Anterior cingulate cortex (tissue), 58 donors: ENCODE measurements at places on chromosomes 11 and 22.

DNA sequence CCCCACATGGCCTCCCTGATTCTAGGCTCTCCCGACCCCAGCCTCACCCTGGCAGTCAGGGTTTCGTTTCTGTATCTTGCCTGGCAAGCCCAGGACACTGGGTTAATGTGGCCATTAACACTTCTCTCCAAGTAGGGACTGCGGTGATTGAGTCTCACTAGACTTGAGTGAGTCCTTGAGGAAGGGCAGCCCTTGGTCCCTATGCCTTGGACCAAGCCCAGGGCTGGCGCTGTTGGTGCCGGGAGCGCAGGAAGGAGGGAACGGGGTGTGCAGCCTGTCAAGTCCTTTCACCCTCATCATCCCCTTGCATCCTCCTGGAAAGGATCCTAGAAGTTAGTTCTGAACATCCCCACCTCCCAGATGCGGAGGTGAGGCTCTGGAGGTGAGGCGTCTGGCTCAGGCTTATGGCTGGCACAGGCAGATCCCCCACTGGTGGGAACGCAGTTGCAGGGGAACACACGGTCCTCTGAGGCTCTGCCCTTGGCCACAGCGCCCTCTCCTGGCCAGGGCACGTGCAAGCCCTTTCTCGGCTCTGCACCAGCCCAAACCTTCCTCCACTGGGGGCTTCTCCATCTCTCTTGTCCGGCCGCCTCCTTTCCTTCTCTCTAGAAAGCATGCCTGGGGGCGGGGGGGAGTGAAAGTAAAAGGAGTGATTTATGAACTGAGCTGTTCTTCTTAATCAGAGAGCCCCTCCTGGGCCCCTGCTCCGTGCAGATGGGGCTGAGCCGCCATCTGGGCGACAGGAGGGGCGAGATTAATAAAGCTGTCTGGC, 56.7 kb downstream of the TP53I11 start:
- peak; percentile 56 for DNase-seq

GRCh38 chr11:63504933-63505586, 824 bp upstream of the LGALS12 start:
- peak; percentile 37 for DNase-seq

DNA sequence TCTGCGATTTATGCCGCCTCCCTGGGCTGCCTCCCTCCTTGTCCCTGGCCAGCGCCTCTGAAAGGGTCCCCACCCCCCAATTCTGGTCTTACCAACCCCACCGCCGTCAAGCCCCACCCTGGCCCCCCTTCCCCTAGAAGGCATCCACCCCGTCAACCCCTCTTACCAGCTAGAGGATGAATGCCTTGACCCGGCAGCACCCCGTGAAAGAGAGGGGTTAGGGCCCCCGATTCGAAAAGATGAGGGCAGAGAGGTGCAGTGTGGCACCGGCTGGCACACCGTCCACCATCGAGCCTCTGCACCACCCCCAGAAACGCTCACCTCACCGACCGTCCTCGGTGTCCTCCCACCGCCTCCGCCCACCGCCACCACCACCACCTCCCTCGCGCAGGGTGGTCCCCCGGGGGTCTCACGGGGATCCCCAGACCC, 559 bp downstream of the ELFN2 start:
- DNase-seq: no peak

DNA sequence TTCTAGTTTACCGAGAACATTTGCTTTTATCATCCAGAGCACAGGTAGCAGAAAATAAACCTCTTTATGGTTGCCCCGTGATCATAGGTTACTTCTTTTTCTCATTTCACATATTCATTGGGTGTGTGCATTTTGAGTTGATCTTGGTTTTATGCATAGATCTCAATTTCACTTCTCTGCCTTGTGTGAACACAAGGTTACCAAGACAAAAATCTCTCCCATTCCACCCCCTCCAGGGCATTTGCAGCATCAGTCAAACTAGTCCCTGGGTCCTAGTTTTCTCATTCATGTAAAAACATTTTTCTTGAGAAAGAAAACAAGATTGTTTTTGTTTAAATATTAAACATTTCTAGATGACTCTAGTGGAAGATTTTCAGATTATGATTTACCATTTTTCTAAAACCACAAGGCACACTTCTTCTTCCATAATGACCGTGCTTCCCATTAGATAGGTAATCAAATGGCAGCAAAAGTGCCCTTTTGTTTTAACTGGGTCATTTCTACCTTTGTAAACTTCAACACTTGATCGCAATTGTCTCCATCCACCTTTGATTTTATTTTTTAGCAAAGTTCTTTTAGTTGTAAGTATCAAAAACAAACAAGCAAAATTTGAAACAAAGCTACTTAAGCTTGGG, 526.6 kb upstream of the CADM1 start:
- DNase-seq: no peak

GRCh38 chr11:45313171-45313865, 27.2 kb upstream of the SYT13 start:
- no peak for DNase-seq

DNA sequence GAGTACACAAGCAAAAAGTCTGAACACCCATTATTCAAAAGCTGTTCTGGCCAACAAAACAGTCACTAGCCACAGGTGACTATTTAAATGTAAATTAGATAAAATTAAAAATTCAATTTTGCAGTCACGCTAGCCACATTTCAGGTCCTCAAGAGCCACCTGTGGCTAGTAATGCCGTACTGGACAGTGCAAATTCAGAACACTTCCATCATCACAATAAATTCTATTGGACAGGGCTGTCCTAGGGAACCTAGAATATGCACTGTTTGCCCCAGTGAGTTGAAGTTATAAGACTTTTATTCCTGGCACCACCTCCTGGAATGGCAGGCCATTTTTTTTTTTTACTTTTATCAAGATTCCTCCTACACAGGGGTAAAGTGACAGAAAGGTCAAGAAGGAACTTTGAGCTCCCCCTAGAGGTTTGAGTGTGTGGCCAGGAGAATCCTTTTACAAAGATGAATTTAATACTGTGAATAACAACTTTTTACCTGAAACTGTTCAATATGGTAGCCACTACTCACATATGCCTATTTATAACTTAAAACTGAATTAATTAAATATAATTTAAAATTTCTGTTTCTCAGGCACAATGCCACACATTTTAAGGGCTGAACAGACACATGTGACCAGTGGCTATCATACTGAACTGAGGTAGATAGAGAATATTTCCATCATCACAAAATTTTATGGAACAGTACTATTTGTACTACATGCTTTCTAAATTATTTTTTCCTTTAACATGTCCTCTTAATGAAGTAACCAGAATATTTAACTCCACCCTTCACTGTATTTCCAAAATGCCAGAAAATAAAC, 6.5 kb downstream of the MSANTD2 start:
- DNase-seq: no peak

- DNase-seq: no peak
These were observed 60.0 kb downstream of the SPECC1L start for GRCh38 chr22:24330636-24331035.

- no peak for DNase-seq
These were observed 351.8 kb downstream of the CASP12 start for GRCh38 chr11:104546501-104546900.

DNA sequence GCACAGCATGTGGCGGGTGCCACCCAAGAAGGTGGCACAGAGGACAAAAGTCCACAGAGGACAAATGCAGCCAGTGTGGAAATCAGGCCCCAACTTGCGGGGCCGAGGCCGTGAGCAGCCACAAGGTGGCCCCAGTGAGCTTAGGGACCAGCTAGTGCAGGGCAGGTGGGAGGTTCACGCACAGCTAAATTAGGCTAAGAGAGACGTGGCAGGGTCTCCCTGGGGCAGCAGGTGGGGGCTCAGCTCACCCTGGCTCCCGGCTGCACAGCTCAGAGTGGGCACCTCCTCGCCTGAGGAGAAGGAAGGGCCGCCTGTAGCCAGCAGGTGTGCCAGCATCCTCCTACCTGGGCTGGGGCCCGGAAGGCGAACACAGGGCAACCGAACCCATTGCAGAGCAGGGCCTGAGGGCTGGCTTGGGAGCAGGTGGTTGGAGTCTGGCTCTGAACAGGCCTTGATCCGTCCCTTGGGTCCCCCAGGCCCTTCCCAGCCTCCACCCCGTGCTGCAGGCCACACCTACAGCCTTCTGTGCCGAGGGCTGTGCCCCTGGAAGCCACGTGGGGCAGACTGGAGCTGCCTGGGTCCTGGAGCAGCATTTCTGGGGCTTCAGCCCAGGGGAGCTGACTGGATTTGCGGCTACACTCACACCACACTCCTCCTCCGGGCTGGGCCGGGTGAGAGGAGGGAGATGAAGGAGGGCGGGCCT, 26.1 kb upstream of the CELSR1 start:
- peak; percentile 32 for DNase-seq

DNA sequence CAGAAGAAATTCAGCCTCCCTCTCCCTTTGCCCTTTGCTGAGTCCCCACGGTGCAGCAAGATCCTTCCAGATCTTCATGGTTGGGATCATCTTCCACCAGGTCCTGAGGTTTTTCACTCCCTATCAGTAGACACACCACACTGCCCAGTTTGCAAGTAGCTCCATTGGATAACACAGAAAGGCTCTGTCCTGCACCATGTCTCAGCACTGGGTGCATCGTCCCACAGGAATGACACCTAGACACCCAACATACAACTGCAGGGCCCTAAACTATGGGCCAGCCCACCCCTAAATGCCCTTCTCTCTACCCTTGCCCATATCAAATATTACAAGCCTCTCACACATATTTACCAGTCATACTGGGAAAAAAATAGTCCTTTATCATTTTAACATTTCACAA, 9.4 kb downstream of the KLHL22 start:
- DNase-seq: no peak

DNA sequence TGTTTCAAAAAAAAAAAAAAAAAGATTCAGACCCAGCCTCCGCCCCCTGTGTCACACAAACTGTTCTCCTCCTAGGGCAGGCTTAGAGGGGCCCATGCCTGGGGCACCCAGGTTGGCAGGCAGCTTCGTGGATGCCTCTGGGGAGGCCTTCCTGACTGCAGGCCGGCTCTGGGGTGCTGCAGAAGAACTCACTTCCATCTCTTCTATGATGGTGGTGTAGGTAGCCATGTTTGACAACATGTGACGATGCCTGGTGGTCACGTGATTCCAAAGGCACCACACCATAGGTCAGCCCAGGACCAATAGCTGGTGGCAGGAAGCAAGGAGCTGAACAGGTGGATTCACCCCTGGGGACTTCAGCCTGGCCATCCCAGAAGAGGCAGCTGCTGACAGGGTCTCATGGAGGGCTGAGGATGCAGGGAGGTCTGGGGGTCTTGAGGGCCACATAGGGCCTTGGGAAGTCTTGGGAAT, 24.1 kb upstream of the CELSR1 start:
- peak; percentile 13 for DNase-seq

GRCh38 chr11:34245041-34245440, 112.8 kb downstream of the ABTB2 start:
- DNase-seq: no peak

DNA sequence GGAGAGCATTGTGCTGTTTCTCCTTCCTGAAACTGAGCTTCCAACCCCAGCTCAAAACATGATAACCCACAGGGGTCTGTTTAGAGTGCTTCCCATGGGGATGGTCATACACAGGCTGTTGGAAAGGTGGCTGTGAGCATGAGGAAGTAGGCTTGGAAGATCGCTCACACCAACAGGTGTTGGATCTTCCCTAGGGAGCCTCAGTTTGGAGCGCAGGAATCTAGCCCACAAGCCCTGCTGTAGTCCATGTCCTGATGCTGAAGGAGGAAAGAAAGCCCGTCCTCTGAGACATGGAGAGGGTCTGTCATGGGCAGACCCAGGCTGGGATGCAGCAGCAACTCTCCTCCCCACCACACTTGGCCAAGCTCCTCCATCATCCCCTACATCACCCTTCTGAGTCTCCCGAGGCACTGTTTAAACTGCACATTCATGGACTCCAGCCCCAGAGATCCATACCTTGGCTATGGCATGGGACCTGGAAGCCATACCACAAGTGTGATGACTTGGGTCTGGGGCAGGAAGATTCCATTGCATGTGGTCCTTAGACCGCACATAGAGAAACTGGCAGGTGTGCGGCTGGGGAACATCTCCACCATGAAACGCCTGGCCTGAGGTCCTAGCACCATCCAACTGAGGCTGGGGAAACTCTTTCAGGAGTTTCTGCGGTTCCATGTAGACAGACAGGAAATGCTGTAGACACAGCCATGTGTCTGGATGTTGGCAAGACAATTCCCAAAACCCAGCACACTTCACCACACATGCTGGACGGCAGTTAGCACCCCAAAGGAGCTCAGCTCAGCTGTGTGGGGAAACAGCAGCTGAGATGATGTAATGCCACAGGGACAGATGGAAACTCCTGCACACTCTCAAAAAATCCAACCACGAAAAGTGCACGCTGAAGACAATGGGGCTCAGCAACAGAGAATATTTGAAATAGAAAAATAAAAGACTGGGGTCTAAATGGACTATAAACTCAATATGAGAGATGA, 27.6 kb upstream of the TTC12 start:
- DNase-seq: no peak

DNA sequence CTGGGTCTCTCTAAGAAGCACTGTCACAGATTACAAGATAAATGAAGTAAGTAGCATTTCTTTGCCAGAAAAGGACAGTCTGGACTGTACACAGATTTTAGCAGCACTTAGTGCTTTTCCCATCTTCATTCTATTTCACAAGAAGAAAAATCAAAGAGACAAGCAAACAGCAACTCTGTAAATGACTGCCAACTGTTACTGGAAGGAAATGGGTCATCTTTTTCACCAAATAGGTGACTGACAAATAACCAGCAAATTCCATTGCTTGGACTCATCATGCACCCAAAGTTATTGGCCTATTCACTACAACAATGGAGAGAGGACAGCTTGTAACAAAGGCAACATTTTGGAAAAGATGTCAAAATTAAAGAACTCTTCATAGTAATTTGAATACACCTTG, 28.9 kb upstream of the CARD18 start:
- DNase-seq: no peak

GRCh38 chr11:37724315-37724714, 1126.3 kb upstream of the RAG2 start:
- no peak for DNase-seq

DNA sequence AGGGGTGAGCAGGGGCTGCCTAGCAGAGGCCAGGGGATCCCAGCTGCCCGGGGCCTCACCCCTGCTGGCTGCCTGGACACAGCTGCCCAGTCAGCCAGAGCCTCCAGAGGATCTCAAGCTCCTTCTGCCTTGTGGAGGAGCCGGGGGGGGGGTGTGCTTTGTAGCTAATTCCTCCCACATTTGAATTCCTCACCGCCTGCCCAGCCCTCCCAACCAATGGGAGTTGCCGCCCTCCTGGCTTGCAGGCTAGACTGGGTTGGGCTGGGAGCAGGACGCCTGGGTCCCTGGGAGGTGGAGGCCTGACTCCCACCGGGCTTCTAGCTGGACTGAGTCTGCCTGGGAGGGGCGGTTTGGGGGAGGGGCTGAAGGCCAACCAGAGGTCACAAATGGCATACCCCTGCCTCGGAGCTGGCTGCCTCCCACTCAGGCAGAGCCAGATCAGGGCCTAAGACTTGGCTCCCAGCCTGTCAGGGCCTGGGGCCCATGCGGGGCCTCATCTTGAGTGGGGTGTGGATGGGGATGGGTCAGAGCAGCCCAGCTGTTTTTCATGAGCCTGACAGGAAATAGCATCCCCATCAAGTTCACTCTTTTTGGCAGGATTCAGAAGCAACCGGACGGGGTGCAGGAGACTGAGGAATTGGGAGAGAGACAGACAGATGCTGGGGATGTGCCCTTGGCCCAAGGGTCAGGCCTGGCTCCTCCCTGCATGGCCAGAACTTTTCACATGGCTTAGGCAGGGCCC, 29.2 kb upstream of the PDE2A start:
- DNase-seq: no peak
